ENCODE measurements at places on chromosomes 6 and 20. TPM values are rescaled to one million over a fixed set of nuclear protein-coding genes. Genes with fewer than 3 reads are reported as not detected.

The JPH2 gene
- not detected for total RNA-seq

The OPN5 gene
- total RNA-seq = not detected

The GABBR1 gene
- total RNA-seq = 12.8 TPM

The HSPA1L gene
- 3.6 TPM for total RNA-seq

The RAET1G gene
- 0.43 TPM for total RNA-seq

The SRC gene
- total RNA-seq = 2.3 TPM

The STXBP5 gene
- total RNA-seq = 22.9 TPM
